ENCODE measurements at places on chromosomes 11 and 22. TPM values are rescaled to one million over a fixed set of nuclear protein-coding genes. Genes with fewer than 3 reads are reported as not detected.

The LRRC74B gene
- total RNA-seq: not detected

The MIOX gene
- total RNA-seq: not detected

The KCNK7 gene
- 0.16 TPM for total RNA-seq

The HSCB gene
- total RNA-seq: 37.0 TPM

The TSGA10IP gene
- not detected for total RNA-seq

The CALCA gene
- total RNA-seq: not detected

The OR51I1 gene
- not detected for total RNA-seq

The MTNR1B gene
- total RNA-seq: not detected

The HPS4 gene
- 27.9 TPM for total RNA-seq

The KRTAP5-10 gene
- not detected for total RNA-seq

The FOLR3 gene
- not detected for total RNA-seq

The GGTLC3 gene
- not detected for total RNA-seq

The FOLR2 gene
- total RNA-seq: not detected

The H19 gene
- 25.9 TPM for total RNA-seq

The MMP11 gene
- 10.9 TPM for total RNA-seq

The RIMBP3B gene
- total RNA-seq: under 0.01 TPM

The CD6 gene
- not detected for total RNA-seq

The OR4C45 gene
- total RNA-seq: not detected

The SLCO2B1 gene
- total RNA-seq: not detected

The MRGPRX4 gene
- not detected for total RNA-seq

The CD59 gene
- 375 TPM for total RNA-seq

The OR52I2 gene
- not detected for total RNA-seq
